Activated CD8-positive, alpha-beta memory T cell treated with anti-CD3 and anti-CD28 coated beads for 4 hours (primary cell): ENCODE measurements at places on chromosomes 3 and 15.

DNA sequence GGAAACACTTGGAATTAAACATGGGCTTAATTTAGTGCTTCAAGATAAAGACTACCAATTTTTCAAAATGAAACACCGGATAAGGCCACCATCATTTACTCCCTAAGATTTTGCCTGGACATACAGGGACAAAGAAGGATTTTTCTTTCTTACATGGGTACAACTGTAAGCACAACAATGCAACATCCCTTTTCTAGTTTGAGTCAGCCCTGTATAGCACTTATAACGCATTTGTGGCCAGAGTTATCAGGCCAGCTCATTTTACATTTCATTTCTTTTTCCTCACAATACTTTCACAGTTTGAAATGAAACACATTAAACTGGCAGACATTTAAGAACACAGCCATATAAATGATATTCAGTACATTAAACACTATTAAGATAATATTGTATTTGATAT is 9.8 kb upstream of the SUCNR1 start:
- DNase-seq = no peak

DNA sequence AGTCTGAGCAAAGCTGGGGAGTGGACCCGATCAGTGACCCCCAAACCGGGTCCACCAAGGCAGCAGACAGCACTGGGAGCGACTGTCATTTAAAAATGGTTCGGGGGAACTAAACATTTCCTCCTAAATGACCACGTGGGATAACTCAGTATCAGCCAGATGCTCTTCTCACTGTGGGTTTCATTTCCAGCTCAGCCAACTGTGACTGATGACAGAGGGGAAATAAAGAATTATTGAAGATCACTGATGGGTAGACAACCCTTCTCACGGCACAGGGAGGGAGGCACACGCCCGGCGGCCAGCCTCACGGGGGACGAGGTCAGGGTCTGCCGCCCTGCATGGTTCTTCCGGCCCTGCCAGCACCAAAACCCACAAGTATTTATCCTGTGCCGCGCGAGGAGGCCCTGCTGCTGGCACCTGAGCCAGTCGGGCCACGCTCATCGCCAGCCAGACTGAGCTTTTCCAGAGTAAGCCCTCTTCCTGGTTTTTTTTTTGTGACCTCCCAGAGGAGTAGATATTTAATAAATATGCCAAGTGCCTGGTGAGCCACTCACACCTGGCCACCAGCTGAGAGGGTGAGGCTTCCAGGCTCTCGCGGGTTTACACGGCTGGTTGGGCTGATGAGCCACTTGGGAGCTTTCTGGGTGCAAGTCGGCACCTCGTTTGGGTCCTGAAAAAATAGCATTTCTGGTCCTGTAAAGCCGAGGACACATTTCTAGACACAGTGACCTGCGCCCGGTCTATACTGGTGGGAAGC is 6.2 kb downstream of the MELTF start:
- DNase-seq = no peak

DNA sequence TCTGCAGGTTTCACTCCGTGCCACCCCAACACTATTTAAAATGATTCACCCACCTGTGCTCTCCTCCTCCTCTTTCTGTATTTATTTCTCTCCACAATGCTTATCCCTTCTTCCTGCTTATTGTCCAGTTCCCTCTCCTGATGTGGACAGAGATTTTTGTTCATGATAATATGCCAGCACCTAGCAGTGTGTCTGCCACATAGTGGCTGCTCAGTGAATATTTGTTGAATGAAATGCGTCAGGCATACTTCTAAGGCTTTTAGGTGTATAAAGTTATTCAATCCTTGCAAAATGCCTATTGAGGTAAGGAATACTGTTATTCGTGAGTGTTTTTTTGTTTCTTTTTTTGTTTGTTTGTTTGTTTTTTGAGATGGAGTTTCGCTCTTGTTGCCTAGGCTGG is 67.5 kb upstream of the MME start:
- no peak for DNase-seq

DNA sequence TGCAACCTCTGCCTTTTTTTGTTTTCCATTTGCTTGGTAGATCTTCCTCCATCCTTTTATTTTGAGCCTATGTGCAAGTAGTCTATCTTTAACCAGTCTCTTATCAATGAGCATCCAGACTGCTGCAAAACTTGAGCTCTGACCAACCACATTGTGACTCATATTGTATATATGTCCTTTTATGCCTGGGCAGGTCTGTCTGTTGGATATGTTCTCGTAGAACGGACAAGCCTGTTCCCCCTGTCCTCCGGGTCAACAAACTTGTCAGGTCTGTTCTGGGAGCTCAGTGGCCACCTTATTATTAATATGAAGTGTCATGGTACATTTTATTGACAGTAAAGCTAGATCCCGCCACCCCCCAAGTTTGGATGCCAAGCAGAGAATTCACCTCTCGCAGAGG is 252.9 kb upstream of the ST8SIA2 start:
- no peak for DNase-seq

DNA sequence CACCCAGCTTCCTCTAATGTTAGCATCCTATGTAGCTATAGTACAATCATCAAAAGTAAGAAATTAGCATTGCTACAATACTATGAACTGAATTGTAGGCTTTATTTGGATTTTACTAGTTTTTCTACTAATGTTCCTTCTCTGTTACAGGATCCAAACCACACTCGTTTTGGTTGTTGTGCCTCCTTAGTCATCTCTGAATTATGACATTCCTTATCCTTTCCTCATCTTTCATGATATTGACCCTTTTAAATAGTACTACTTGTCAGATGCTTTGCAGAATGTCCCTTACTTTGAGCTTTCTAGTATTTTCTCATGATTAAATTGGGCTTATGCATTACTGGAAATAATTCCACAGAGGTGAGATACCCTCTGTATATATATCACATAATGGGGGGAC is 265.4 kb downstream of the VPS13C start:
- DNase-seq = no peak

DNA sequence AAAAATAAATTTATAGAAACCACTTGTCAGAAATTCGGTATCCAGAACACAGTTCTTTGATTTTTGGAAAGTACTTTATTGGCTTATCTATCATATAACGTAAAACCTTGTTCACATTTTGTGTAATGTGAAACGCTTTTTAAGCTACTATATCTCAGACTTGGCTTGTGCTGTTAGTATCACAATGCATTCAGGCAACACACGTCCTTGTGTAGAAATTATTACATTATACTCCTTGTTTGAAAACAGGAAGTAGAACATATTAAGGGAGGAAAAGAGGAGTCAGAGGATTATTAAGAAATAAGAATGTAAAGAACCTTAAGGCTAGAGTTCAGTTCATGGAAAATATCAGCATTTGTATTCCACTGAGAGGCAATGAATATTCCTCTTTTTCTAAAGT is 1.6 kb downstream of the DNAJC13 start:
- no peak for DNase-seq

DNA sequence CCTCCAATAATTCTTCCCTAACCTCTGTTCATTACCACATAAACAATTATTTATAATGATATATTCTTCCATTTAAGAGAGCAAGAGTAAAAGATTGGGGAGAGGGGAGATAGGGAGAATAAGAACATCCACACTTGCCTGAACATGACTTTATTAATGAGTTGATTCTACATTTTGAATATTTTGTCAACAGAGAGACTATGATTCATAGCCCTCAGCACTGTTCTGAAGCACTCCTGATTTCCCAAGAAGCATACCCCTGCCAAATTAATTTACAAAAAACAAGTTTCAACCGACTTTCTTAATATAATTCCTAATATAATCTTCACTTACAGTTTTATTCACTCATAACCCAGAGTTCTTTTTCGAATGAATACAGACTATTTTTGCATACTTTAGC is 828.8 kb downstream of the ROBO2 start:
- no peak for DNase-seq

- DNase-seq = no peak
These were observed 143.1 kb downstream of the ARRDC4 start for GRCh38 chr15:98103570-98103969.

- DNase-seq = no peak
These were observed 72.0 kb downstream of the CPN2 start for GRCh38 chr3:194279101-194279500.

DNA sequence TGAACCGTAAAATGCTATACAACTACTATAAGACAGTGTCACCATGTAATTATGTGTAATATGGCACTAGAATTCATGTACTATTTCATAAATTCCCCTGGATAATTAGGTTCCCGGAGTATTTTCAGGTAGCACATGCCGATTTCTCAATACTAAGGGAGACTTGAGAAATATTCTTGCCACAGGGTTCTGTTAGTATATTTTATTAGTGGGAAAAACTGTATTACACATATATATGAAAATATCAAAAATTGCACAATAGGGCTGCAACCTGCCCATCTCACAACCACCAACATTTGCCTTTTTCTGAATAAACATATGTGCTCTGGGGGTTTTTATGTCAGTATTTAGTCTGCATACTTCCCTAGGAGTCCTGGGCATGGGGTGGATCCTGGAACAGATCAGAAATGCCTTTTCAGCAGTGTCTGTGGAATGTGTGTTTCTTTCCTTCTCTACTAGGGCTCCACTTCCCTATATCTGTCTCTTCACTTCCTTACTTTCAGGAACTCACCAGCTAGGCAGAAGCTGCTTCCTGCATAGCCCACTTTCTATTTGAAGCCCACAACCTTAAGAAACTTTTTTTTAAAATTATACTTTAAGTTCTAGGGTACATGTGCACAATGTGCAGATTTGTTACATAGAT is 87.5 kb downstream of the RPL39L start:
- no peak for DNase-seq
